ENCODE measurements at places on chromosomes 5 and 9.

DNA sequence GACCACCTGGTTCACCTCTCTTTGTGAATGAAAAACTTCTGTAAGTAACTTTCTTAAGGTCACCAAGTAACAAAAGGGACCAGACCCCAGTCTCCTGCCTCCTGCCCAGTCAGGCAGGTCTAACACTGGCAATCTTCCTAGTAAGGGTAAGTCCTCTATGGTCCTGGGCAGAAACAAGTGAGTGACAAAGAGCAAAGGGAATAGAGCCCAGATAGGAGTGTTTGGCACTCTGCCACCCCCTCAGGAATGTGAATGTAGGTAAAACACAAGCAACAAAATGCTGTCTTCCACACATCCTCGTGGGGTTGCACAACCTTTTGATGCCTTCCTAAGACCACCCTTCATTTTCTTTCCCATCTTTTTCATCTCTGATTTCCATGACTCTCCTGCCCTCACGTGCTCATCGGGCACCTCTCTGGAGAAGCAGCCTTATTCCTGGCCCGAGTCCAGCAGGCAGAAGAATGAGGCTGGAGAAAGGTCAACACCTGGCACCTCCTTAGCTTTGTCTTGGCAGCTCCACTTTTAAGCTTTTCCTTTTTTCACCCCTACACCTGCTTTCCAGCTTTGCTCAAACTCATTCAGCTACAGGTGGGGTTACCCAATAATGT, 90.2 kb upstream of the LHFPL2 start:
- DNase-seq, result no peak

DNA sequence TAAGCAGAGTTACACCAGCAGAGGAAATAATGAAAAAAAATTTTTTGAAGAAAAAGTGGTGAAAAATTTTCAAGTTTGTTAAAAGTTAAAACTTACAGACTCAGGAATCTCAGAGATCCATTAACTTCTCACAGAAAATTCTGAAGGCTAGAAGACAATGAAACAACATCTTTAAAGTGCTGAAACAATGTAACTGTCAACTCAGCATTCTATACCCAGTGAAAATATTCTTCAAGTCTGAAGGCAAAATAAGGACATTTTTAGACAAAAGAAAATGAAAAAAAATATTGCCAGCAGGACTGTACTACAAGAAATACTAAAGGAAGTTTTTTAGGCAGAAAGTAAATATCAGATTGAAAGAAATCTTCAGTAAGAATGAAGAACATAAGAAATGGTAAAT, 36.7 kb upstream of the RGMB start:
- DNase-seq, result no peak

DNA sequence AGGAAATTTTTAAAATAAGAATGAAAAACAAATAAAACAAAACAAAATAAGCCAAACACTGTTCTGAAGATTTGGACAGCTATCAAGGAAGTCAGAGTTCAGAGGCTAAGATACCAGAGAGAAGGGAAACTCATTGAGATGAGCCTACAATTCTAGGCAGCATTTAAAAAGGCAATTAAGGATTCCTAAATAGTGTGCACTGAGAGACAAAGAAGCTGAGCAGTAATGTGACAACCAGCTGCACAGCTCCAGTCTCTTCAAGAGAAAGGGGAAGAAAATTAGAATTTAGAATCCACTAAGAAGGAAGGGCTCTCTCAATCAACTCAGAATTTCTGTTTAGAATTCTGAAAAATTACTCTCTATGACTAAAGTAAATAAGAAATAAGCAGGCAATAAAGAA, 246.7 kb upstream of the COX7C start:
- DNase-seq, result no peak

GRCh38 chr5:57082441-57083067, 91.3 kb upstream of the GPBP1 start:
- no peak for DNase-seq

- no peak for DNase-seq
Measured at GRCh38 chr5:159490507-159490906, 160.2 kb upstream of the IL12B start.

DNA sequence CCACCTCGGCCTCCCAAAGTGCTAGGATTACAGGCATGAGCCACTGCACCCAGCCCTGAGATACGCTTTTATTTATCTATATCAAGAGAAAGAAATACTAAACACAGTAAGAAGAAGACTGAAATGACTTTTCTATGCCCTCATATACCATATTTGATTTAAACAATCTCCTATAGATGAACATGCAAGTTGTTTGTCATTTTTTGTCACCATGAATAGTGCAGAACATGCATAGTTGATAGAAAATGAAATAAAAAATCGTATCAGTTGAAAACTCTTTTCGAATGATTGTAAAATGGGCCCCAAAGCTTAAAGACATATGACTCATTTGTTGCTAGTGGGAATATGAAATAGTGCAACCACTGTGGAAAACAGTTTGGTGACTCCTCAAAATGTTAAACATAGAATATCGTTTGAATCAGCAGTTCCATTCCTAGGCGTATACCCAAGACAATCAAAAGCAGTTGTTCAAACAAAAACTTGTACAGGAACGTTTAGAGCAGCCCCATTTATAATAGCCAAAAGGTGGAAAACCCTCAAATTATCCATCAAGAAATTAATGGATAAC, 61.4 kb upstream of the ANKH start:
- DNase-seq, result no peak

DNA sequence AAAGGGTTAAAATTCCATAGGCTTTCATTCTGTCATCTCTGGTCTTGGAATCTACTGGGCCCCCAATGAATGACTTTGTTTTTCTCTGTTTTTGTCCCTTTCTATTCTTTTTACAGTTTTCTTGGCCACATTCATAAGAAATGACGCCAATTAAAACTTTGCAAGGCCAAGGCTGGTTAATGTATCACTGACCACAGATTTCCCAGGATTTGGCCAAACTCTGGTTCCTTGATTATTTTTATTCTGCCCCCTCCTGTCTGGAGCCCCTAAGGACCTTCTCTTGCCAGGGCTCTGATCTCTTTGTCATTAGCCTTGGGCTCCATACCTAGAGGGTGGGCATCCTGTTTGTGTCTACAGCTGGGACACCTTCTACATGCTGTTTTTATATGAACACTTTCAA, 388.9 kb upstream of the PAPPA start:
- no peak for DNase-seq

DNA sequence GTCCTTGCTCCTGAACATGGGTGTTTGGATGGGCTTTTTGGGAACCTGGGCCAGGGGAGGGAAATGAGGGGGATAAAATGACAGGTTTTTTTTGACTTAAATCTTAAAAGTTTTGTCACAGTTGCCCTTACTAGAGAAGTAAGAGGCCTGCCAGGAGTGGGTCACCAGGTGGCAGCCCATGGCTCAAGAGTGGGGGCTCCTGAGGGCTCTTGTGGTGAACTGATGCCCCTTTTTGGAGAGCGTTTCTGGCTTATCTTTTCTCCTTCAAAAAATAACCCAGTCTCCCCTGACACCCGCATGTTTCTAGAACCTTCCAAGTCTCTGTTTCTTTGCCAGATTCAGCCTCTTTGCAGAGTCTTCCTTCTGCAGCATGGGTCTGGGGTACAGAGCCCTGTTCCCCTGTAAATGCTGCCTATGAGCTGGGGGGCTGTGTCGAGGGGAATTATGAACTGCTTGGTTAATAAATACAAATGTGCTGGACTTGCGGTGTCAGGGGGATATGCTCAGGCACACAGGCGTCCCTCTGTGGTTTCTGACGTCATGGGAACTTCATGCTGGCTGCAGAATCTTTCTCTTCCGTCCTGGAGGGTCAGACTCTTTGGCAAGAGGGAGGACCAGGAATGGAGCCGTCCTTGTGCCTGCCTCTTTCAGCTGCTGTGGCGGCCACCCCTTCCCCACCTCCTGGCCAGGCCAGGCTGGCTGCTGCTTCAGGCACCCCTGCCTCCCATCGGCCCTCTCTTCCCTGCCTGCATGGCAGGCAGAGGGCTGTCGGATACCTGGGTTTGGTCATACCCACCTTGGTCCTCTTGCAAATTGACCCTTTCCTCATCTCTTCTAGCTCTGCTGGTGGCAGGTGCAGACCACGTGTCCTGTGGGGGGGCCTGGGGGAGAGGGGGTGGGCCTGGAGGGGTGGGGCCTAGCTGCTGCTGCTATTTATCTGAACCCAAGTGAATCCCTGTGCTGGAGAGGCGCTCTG, 30.1 kb downstream of the PTPA start:
- peak; percentile 15 for DNase-seq

DNA sequence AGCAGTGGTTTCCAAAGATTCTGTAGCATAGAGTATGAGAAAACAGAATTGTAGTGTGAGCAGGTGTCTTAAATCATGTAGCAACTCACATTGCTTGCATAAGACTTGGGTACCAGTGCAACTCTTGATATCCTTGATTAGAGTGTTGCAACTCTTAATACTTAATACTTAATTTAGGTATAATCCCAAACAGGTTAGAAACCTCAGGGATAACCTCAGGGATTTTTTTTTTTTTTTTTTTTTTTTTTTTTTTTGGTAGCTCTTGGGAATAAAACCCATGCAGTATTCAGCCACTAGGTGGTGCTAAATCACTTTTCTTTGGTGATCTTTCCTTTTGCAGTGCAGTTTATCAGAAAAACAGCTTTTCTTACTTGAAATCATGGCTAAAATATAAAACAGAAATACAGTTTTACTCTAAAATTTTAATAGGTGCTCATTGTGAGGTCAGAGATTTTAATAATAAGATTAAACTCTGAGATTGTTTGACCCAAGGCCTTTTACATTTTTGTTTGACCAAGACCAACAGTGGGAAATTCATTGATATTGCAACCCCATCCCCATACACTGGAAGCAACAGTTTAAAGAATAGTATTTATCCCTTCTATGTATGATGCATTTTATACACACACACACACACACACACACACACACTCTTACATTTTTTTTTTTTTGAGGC, 55.3 kb downstream of the ERAP1 start:
- no peak for DNase-seq

DNA sequence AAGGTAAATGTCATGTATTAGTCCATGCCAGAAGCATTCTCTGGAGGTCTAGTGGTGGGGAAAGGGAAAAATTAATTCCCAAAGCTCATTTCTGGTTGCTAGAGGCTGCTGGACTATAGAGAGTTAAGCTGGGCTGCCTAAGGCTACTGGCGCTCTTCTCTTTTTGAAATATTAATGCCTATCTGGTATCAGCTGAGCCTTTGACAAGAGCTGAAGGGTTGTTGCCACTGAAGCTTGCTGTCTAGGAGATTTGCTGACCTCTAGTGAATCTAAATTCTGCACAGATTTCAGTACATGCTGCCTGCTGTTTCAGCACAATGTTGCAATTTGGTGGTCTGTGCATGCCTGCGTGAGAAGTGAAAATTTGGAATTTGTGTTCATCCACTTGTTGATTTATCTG, 29.1 kb upstream of the PLCXD3 start:
- no peak for DNase-seq

- no peak for DNase-seq
Measured at GRCh38 chr5:158084292-158084691, 225.3 kb upstream of the CLINT1 start.

DNA sequence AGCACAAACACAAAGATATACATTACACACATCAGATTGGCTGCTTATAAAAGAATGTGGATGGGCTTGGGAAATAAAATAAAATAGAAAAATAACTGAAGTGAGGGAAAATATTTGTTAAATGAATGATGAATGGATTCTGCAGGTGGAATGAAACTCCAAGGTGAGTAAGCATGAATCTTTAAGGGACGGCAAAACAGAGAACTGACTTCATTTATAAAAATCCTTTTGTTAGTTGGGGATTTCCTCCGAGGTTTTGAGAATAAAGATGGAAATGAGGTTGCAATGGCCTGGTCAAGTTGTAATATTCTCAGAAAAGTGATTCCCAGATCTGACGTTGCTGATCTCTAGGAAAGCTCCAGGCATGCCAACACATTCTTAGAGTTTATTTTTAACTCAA, 20.9 kb upstream of the SEMA6A start:
- DNase-seq, result no peak

GRCh38 chr5:178416919-178417318, 173.3 kb downstream of the COL23A1 start:
- DNase-seq, result no peak

DNA sequence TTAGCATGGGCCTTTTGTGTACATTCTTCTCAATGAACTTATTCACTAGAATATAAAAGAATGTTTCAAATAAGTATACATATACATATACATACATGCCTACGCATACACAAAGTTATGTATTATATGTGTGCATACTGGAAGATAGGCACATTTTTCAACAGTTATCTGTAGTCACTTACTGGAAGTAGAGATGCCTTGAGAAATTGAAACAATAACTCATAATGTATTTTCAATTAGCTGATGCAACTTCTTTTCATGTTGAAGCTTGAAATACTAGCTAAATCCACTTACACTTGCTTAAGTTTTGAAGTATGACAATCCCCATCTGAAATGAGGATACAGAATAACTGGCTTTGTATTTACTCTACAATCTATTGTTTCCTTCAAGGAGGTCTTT, 469.0 kb upstream of the PTGER4 start:
- DNase-seq, result no peak

DNA sequence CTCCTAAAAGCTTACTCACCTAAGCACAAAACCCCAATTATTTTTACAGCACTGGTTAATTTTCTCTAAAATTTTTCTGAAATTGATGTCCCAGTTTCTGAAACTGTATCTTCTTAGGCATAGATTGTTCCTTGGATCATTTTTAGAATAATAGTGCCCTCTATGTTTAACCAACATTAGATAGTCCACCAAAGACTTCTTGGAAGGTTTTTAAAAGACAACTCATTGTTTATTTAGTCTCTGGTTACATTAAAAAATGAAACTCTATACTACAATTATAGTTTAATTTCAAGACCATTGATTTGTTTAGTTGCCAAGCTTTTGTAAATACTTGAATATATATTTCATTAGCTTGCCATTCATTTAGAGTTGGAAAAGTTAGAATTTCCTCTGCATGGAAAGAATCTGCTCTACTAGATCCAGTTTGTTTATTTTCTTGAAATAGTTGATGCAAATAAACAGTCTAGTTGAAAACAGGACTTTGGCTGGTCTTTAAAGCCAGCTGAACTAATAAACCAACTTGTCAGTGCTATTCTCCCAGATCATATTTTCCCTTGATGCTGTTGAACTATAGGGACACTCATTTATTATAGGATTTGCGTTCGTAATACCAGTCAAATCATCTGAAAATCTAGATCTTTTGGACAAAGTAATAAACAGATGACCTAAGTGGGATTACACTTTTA, 990.5 kb downstream of the TLE1 start:
- DNase-seq, result no peak

DNA sequence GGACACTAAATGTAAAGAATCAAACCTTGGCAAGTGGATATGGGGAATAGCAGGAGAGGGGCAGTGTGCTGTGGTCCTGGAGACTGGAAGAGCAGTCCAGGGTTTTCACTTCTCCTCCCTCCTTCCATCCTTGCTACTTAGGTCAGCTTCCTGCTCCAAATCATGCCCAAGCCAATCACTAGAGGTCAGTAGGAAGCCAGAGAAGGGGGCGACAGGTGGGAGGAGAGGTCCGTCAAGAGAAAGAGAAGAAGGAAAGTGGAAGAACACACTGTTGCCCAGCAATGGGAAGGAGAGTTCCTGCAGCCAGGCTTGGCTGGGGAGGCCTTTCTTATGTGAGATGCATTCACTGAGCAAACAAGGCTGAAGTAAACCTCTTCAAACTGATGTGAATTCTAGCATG, 289.6 kb downstream of the DTWD2 start:
- DNase-seq, result no peak
